ENCODE measurements at places on chromosomes 3 and 15.
A peak's percentile ranks its signal among the peaks of the same experiment; 100 is the strongest.

GRCh38 chr15:92407916-92408315 lies 14.2 kb downstream of the ST8SIA2 start:
- no peak for DNase-seq

DNA sequence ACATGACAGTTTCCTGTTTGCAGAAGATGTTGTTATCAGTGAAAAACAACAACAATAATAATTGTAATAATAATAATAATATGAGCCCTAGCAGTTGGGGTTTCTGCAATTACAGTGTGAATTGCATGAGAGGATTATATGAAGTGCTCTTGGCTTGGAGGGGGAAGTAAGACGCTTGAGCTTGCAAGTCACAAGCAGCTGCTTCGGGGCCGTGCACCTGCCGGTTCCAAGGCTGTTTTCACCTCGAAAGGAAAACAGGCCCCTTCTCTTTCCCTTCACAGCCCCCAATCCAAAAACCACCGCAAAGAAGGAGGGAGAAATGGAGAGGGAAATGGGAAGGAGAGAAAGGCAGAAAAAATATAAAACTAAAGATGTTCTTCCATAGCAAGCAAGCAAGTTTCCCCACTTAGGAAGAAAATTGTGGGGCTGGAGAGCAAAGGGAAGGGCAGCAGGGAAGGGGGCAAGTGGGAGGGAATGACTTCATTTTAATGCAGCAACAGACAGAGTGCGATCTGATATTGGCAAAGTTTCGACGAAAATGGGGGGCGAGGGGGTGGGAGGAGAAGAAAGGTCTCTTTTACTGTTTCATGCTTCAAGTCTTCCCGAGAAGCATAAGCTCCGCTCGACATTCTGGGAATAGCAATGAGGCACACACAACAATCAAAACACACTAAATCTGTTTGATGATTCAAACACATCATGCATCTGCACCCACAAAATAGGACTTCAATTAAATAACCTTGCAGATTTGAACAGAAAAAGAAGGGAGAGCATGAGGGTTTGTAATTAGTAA lies 284.2 kb upstream of the ATP11B start:
- peak; percentile 94 for DNase-seq

DNA sequence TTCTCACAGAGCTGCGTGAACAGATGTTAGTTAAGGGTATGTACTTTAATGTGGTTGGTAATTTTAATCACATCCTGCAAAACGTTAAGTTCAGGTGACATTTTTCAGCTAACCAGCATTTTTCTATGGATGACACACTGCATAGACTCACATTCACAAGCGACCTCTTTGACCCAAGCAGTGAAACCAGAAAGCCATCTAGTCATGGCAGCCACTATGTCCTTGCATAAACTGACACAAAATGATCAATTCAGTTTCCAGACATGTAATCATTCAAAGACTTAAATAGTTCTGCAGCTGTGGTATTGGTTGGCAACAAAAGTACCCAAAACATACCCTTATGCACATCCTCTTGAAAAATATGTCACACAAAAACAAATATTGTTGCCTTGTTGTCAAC lies 7.4 kb upstream of the CAPN7 start:
- DNase-seq, result no peak

DNA sequence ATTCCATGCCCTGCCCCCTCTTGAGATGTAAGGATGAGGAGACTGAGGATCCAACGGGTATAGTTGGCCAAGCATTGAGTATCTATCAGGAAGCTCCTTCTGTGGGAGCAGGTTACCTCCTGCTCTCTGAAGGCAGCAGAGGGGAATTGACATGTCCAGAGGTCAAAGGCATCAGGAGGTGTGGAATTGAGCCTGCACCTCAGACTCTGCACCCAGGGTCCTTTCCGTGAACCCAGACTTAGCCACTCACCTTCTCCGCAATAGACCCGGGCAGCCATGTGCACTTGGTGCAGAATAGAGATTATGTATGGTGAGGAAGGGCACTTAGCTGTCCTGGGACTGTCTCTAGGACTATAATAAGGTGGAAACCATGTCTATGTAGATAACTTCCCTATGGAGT lies 399.0 kb upstream of the TPM1 start:
- DNase-seq, result no peak

- DNase-seq, result no peak
Measured at GRCh38 chr3:148510116-148510515, 187.6 kb upstream of the AGTR1 start.

DNA sequence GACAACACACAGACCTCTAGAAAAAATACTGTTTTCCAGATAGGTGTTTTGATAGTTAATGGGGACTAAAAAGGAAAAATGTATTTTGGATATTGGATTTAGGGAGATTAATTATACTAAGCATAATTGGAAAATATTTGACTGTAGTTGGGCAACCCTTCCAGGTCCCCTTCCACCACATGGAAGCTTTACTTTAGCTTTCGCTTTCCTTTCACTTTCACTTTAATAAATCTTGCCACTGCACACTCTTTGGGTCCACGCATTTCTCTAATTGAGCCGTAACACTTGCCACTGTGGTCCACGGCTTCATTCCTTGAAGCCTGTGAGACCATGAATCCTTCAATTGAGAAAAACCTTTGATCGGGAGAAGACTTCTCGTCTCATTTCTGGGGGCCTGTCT lies 15.5 kb downstream of the GLDN start:
- DNase-seq, result no peak

GRCh38 chr3:46270474-46270873 lies 28.2 kb downstream of the CCR3 start:
- no peak for DNase-seq

DNA sequence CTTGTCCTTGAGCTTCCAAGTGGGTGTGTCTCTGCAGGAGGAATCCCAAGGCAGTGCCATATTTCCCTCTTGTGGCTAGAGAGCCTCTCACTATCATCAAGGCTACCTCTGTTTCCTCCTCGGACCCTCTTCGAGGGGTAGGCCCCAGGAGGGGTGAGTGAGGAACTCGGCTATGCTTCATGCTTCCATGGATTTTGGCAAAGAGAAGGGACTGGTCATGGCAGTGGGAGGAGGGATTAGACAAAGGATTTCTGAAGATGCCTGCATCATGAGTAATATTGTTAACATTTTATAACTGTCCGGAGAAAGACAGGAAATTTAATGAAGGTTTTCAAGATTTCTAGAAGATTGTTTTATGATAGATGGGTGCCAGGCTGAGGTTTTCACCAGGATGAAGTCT lies 241.5 kb downstream of the CLSTN2 start:
- DNase-seq, result no peak

GRCh38 chr3:32132121-32132520 lies 25.7 kb downstream of the GPD1L start:
- DNase-seq, result no peak

DNA sequence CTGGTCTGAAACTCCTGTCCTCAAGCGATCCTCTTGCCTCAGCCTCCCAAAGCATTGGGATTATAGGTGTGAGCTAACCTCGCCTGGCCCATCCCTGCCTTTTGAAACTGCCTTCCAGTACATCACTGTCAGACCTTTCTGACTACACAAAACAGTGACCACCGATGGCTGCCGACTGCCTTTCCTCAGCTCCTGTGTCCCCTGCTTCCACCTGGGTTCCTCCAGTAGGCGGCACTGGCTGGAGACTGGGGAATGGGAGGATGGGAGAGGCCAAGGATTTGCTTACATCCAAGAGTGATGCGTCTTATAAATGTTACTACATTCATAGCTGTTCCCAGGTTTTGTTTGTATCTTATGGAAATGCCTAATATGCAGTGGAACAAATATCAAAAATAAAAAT lies 242.8 kb downstream of the BBX start:
- DNase-seq, result no peak

- DNase-seq, result no peak
Measured at GRCh38 chr15:41102854-41103253, 13.2 kb downstream of the INO80 start.

- DNase-seq, result peak; percentile 32
Measured at GRCh38 chr3:45554006-45554666, 40.4 kb upstream of the LIMD1 start.

DNA sequence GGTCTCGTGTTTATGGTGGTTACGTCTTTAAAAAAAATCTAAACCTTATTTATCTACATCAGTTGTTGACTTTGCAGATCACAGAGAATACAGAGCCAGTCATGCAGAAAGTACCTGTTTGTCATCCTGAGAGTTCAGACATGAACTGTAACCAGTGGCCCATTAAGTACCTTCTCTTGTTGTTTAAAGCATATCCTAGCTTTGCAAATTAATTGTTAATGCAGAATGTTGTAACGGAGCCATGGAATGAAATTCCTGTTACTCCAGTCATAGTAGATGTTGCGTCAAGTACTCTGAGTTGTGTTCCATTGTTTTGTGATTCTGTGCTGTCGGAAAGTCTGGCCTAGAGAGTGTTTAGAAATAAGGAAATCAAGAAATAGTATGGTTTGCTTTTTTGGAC lies 205.2 kb downstream of the RBMS3 start:
- DNase-seq, result no peak

GRCh38 chr3:62749657-62750056 lies 125.6 kb downstream of the CADPS start:
- no peak for DNase-seq

DNA sequence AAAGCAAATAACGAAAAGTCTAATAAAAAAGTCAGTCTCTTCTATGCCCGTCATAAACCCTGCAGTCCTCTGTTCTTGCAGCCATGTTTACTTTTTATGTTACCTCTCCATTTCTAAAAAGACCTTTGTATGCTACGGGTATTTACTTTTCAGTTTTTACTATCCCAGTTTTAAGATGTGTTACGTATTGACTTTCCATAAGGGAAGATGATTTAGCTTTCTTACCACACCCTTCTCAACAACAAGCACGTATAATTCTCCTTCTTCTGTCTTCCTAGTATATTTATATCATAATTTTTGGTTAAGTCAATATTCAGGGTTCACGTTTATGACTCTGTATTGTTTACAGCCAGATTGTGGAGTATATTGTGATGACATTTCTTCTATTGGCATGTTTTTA lies 10.8 kb downstream of the TRNT1 start:
- DNase-seq, result no peak

GRCh38 chr3:106068381-106068780 lies 199.6 kb upstream of the CBLB start:
- DNase-seq, result no peak

GRCh38 chr3:141106842-141107241 lies 55.7 kb downstream of the SPSB4 start:
- no peak for DNase-seq

- no peak for DNase-seq
Measured at GRCh38 chr3:15440891-15441290, 13.5 kb downstream of the EAF1 start.

- no peak for DNase-seq
Measured at GRCh38 chr3:169169340-169169963, 494.1 kb downstream of the MECOM start.

DNA sequence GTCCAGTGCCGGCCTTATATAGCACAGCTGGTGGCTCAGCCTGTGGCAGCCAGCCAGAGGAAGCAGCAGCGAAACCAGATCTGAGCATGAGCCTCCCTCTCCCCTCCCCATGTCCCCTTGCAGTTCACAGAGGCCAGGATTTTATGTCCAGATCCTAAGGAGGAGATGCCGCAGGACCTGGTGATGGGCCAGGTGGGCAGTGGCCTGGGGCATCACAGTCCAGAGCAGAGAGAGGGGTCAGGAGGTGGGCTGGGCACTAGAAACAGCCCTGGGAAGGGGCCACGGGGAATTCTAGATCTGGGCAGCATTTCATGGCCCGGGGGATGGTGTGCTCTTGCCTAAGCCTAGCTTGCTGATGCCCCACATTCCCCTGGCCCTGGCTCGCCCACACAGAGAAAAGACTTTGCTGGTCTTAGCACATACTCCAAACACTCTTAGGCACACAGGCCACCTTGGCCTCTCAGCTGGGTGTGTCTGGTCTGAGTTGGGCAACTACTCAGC lies 259 bp upstream of the CILP start:
- DNase-seq, result peak; percentile 57

GRCh38 chr15:61049934-61050333 lies 179.2 kb downstream of the RORA start:
- DNase-seq, result no peak

DNA sequence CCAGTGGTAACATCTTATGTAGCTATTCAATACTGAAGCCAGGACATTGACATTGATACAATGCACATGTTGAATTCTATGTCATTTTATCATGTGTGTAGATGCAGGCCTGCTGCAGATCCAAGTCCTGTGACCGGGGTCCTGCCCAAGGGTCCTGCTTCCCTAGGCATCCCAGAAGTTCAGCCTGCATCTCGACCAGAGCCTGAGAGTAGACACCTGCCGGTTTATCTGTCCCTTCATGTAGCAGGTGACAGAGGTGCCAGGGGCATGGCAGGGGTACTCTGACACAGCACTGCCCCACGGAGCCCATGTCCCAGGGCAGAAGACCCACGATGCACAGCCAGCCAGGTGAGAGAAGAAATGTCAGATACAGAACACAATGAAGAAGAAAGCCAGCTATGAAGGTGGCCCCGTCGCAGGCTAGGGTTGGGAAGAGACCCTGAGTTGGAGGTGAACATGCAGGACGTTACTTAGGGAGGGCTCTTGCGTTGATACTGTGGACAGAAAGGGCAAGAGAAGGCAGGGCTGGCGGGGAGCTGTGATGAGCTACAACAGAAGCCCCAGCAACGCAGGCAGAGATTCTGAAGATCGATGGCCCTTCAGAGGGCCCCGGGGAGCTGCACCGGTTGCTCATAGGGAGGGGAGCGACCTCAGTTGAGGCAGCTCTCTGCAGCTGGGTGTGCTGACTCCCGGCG lies 51.0 kb downstream of the TPRA1 start:
- DNase-seq, result no peak

- no peak for DNase-seq
Measured at GRCh38 chr3:161337311-161337710, 34.0 kb downstream of the SPTSSB start.

DNA sequence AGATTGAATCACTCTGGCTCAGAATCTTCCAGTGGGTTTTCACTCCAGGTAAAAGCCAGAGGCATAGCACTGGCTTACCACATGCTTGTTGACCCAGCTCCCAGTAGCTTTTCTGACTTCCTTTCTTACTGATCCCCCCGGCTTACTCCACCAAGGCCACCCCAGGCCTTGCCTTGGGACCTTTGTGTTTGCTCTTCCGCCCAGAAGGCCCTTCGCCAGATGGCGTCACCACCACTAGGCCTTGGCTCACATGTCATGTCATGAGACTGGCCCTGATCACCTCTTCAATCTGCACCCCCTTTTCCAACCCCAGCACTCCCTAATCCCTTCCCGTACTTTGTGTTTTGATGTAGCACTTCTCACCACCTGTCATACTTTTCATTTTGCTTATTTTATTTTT lies 98.5 kb upstream of the UMPS start:
- DNase-seq, result peak; percentile 57

GRCh38 chr3:43059456-43059855 lies 46.4 kb downstream of the POMGNT2 start:
- DNase-seq, result no peak

DNA sequence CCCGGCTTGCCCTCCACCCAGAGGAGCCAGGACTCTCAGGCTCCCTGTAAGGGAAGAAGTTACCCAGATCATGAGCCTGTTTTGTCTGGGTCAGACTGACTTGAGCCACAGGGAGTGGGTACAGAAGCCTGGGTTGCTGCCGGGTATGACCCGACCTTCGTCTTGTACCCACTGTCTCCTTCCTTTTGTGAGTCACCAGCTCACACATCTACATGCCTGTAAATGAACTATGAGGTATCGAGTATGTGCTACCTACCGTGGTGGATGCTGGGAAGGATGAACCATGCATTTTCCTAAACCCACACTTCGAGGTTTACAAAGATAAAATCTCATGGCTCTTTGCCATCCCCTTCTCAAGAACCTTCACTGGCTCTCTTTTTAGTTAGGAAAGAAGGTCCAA lies 56.9 kb downstream of the CACNA1D start:
- no peak for DNase-seq
